ENCODE measurements at places on chromosomes 6 and 20. TPM values are rescaled to one million over a fixed set of nuclear protein-coding genes. Genes with fewer than 3 reads are reported as not detected.

The XKR7 gene
- not detected for total RNA-seq

The THEMIS gene
- total RNA-seq = 0.22 TPM

- DNase-seq = no peak
Measured at GRCh38 chr20:59938221-59938620, 1.9 kb downstream of the PPP1R3D start.

DNA sequence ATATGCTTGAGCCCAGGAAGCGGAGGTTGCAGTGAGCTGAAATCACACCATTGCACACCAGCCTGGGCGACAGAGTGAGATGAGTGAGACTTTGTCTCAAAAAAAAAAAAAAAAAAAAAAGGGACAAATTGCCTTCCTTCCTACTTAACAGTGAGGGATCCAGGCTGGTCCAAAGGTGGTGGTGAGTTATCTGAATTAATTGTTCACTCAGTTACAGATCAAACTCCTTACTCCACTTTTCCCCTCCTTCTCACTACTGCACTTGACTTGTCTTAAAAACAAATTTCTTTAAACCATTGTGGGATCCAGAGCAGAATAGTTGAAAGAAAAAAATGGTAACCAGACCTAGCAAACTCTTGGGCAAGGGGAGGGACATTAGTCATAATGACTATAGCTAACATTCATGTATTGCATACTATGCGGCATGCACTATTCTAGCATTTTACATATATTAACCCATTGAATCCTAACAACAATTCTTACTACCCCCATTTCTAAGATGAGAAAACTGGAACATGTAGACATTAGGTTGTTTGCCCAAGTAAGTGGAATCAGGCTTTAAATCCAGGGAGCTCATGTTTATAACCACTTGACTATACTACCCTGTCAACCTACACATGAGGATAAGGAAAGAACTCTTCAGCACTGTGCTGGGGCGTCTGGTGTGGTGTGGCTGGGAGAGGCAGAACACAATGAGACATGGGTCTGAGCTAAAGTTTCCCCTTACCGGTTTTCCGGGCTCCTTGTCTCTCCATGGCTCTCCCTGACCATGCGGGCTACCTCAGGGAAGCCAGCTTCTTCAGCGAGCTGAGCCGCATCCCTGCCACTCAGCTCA, 1.5 kb downstream of the GPANK1 start:
- no peak for DNase-seq

Measured in left ventricle myocardium inferior (tissue), 1 donor.